ENCODE measurements at places on chromosomes 7 and 10. TPM values are rescaled to one million over a fixed set of nuclear protein-coding genes. Genes with fewer than 3 reads are reported as not detected.

GRCh38 chr10:96216775-96217174 is 54.6 kb downstream of the BLNK start:
- DNase-seq, result no peak

GRCh38 chr10:70354556-70354955 is 27.9 kb downstream of the LRRC20 start:
- DNase-seq, result no peak

GRCh38 chr10:114523876-114524275 is 119.6 kb upstream of the AFAP1L2 start:
- no peak for DNase-seq

GRCh38 chr7:149713061-149713730 is 60.2 kb downstream of the ZNF467 start:
- no peak for DNase-seq

- DNase-seq, result no peak
Measured at GRCh38 chr7:17026269-17026668, 144.5 kb upstream of the AGR3 start.

DNA sequence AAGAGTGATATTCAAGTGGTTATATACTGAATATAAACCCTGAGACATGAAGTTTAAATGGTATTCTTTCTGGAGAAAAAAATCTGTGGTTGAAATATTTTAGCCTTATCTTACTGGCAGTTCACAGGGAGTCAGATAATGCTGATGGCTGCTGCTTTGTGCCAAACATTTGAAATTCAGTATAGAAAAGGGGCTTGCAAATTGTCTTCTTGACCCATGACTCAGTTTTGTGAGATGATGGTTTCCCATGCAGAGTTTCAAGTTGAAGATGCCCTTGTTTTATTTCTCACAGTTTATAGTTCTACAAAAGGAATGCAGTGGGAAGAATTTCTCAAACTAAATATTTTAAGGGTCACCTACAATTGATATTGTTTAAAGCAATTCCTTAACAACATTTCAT is 251.1 kb upstream of the MEOX2 start:
- no peak for DNase-seq

DNA sequence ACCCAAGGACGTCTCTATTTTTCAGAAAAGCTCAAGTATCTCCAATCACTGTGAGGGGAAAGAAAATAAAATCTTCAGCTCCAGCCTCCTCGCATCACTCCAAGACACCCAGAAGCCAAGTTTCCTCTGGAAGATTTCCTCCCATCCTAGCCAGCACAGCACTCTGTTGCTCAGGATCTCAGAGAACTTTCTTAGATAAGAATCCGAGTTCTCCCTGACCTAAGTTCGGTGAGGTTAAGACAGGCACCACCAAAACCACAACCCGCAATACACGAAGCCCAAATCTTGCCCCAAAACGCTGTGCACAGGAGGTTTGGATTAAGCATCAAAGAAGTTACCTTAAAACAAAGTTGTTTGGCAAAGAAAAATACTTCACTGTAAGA is 4.2 kb downstream of the FAM53B start:
- no peak for DNase-seq

DNA sequence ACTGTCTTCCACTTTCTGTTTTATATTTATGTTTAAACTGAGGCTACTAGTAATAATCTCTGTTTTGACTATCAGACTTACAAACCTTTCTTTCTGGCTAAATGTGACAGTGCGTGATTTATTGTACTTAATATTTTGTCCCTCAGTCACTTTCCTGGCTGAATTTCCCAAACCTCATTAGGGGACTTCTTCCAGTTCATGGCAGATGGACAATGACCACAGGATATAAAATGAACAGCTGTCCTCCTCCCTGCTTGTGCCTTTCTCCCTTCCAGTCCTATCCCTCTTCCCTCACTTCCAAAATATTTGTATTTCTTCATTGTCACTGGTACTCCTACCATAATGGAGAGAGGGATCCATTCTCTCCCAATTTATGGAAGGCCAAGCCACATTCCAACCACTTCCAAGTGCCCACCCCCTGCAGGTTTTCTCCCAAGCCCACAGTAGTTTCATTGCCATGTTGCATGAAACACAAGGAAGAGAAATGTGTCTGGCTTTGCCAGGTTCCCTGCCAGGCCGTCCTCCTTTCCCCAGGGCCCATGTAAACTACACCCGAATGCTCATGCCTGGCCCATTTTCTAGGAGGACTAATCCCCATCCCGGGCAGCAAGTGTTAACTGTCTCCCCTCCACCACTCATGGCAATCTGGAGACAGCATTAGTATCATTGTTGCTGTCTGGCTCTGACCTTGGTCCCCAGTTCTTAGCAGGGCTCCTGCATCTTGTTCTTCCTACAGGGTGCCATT is 269.5 kb upstream of the SLC26A5 start:
- DNase-seq, result no peak

DNA sequence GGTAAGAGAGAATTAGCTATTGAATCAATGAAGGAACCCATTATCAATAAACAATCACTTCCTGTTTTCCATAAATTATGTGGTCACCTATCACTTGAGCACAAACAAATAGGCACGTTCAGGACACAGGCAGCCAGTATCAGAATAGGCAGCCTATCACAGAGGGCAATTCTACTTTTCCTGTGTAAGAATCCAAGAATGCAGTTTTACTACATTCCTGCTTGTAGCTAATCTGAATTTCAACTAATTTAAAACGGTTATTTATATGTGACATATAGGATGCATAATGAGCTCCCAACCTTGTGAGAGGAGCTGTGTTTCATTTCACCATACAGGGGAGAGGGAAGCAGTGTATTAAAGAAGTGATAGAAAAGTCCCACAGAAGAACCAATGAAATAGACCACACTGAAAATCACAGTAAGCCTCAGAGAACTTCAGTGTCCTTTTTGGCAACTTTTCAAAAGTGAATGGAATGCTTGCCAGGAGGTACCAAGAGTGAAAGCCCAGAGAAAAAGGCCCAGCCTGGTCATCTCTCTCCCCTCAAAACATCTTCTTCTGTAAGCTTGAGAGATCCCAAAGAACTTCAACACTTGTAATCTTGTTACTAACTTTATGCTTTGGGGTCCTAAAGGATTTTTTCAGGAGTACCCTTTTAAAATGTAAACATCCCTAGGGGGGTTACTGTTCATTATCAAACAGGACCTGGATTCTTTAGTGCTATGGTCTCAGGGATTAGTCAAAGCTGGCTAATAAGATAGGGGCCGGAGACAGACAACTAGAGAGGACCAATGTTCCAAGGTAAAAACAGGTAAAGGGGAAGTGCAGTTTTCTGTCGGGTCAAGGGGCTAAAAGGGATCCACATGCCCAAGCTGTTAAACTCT is 1.3 kb downstream of the IMMP2L start:
- DNase-seq, result no peak

DNA sequence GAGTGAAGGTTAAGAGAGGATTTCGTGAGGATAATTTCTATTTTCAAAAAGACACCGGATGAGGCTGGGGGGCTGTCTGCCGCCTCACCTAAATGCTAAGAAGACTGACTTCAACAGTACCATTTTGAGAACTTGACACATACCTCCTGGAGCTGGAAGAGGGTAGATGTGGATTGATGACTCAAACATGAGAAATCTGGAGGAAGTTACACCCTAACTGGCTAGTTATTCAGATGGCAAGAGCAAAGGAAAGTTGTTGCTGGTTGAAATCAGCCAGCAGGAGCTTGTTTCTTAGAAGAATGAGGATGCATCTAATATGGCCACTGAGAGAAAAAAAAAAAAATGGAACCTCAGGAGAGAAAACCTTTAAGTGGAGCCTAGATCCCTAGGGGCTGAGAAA is 76.2 kb upstream of the KIAA1217 start:
- no peak for DNase-seq

DNA sequence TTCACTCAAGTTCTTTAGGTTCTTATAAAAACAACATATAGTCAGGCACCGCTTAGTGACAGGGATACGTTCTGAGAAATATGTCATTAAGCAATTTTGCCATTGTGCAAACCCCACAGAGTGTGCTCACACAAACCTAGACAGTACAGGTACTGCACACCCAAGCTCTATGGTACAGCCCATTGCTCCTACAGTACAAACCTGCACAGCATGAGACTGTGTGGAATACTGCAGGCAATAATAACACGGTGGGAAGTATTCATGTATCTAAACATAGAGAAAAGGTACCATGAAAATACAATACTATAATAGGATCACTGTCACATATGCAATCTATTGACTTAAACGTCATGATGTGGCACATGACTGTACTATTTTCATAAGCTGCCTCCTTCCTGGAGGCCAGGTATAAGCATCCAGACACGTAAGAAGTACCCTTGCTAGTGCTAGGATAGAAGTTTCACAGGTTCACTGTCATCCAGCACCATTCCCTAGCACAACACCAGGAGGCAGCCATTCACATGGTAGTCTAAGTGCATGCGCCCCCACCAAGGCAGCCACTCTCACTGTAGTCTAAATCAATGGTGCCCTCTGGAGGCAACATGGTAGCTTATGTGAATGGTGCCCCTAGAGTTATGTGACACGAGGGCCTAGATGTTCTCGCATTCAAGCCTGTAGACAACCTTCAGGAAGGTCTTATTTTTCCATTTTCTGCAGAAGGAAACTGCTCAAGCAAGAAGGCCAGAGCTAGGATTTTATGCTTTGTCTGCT is 98.5 kb downstream of the ARHGAP22 start:
- DNase-seq, result no peak

- DNase-seq, result no peak
Measured at GRCh38 chr10:130021383-130021950, 57.4 kb upstream of the EBF3 start.

DNA sequence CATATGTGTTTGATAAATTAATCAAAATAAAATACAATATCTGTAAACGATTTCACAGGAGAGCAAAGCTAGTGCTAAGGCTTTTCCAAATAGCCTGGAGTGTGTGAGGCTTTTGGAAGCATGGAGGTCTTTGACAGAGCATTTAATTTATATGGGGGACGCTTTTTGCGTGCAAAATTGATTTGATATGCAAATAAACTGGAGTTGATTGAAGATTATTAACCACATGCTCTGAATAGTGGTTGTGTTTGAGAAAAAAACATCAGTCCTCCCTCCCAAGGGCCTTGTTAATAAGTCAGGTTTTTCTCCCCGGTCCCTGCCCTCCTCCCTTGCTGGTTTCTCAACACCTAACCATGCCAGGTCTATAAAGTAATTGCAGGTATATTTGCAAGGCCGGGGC is 85.1 kb upstream of the FGFR2 start:
- DNase-seq, result no peak

- peak; percentile 74 for DNase-seq
Measured at GRCh38 chr7:139043823-139044812, 8.3 kb upstream of the ZC3HAV1L start.

- DNase-seq, result peak; percentile 43
Measured at GRCh38 chr10:124614003-124614659, 130.0 kb downstream of the FAM53B start.

DNA sequence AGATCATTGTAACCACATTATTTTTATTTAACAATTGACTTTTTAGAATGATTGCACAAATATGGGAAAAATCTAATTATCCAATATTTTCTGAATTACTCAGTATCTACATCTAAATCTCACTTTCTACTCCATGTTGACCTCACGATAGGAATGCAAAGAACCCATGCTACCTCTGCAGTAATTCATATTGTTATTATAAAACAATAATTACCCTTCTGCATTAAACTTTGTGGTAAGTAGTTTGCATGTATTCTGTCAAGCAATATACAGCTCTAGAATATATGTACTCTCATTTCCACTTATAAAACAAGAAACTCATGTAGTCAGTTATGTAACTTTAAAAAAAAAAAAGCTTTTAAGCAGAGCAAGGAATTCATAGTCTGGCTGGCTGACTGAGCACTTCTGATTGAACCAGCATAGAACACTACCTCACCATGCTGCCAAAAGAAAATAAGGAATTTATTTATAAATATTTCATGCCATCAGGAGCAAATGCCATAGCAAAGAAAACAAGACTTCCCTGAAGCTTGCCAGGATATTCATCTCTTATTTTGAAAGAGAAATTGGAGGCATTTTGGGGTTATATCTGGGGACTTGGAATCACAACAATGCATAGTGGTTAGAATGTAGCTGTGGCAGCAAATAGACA is 895.7 kb downstream of the XPNPEP1 start:
- DNase-seq, result no peak

- no peak for DNase-seq
Measured at GRCh38 chr7:1975581-1975980, 257.2 kb downstream of the MAD1L1 start.

GRCh38 chr7:36746347-36746746 is 22.1 kb upstream of the AOAH start:
- DNase-seq, result no peak

- peak; percentile 66 for DNase-seq
Measured at GRCh38 chr10:132616170-132616995, 78.8 kb downstream of the INPP5A start.

DNA sequence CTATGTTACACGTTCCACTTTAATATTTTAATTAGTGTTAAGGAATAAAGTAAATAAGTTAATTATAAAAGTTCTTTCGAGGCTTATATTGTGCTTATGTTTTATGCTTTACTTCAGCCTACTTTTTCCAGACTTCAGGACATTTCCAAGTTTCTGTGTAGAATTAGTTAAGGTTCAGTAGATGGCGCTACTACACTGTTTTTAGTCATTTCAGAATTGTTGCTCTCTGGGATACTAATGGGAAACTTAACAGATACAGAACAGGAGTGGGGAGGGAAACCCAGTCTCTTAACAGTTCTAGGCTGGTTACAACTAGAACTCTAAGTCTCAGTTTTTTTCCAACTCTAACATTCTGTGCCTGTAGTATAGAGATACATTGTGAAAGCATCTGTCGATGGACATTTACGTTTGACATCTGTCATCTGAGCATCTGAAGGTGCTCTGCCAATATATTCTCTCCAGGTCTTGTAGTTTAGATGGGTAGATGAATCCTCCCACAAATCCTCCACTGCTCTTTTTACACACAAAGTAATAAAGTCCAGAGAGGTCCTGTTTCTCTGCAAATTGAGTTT is 56.8 kb upstream of the FAM171A1 start:
- no peak for DNase-seq

- no peak for DNase-seq
Measured at GRCh38 chr10:109191823-109192222, 731.5 kb downstream of the XPNPEP1 start.

GRCh38 chr10:34386921-34387320 is 428.2 kb downstream of the PARD3 start:
- no peak for DNase-seq

DNA sequence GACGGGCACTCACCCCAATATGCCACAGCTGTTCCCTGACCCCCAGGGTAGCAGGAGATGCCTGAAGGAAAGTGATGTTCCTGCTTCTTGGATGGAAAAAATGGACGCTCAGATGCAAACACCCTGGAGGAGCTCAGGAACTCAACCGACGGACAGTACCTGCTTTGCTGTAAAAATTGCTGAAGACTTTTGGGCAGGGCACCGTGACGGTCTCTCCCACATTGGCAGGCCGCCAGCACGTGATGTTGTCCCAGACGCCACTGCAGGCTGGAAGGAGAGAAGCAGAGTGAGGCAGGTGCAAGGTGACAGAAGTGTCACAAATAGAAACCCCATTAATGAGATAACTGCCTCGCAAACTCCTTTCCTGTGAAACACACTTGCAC is 35.0 kb downstream of the VIPR2 start:
- no peak for DNase-seq

GRCh38 chr10:69065406-69066361 is 22.2 kb upstream of the SRGN start:
- DNase-seq, result no peak

GRCh38 chr10:132169766-132170560 is 16.8 kb upstream of the DPYSL4 start:
- no peak for DNase-seq

LSM5 gene
- 78.9 TPM for total RNA-seq

SIRT1 gene
- 25.3 TPM for total RNA-seq

RBM28 gene
- 67.7 TPM for total RNA-seq

KAT6B gene
- total RNA-seq, result 24.2 TPM

KLF14 gene
- total RNA-seq, result not detected

CYP3A7 gene
- not detected for total RNA-seq
